ENCODE measurements at places on chromosomes 5 and 9. TPM values are rescaled to one million over a fixed set of nuclear protein-coding genes. Genes with fewer than 3 reads are reported as not detected.

The NUDT12 gene
- 1.9 TPM for total RNA-seq

The INSL4 gene
- 15.8 TPM for total RNA-seq

The SPATA31A3 gene
- not detected for total RNA-seq

The C5orf52 gene
- total RNA-seq, result not detected

The FCN2 gene
- total RNA-seq, result not detected

The CAVIN4 gene
- 0.26 TPM for total RNA-seq

The PPP3R2 gene
- not detected for total RNA-seq

The PCDHA1 gene
- total RNA-seq, result 0.14 TPM

The SLC25A48 gene
- total RNA-seq, result not detected

The MEIKIN gene
- total RNA-seq, result not detected

The TAS2R1 gene
- total RNA-seq, result not detected

The RNF183 gene
- total RNA-seq, result not detected

The ZNF366 gene
- not detected for total RNA-seq

The FOXI1 gene
- total RNA-seq, result not detected

The C1QTNF3 gene
- total RNA-seq, result 0.26 TPM

The RELL2 gene
- total RNA-seq, result 3.5 TPM

The LECT2 gene
- total RNA-seq, result not detected

The TIMD4 gene
- total RNA-seq, result 1.6 TPM

The C1QTNF2 gene
- 0.08 TPM for total RNA-seq

The TMC1 gene
- 0.10 TPM for total RNA-seq

All from A549 treated with Mapracorat at 1 μM for 4 hours (cell line).